ENCODE measurements at places on chromosomes 6 and 20. TPM values are rescaled to one million over a fixed set of nuclear protein-coding genes. Genes with fewer than 3 reads are reported as not detected.

Gene SLC35D3
- total RNA-seq: not detected

Gene MUC22
- not detected for total RNA-seq

Gene GRIK2
- total RNA-seq: 0.61 TPM

Gene GNMT
- total RNA-seq: 0.57 TPM

Gene MMP24
- total RNA-seq: 0.45 TPM

Gene GPLD1
- 1.7 TPM for total RNA-seq

- no peaks in the 10 kb centered on the region for H3K36me3 ChIP-seq
- no peaks in the 10 kb centered on the region for H3K4me1 ChIP-seq
- DNase-seq: no peak
- no peak overlapping the region for H3K27ac ChIP-seq
- H3K4me3 ChIP-seq: no peak overlapping the region
- peaks cover 85% of the 10 kb centered on the region for H3K27me3 ChIP-seq
These were observed 320.8 kb downstream of the TAF4 start for GRCh38 chr20:61744691-61745396.

DNA sequence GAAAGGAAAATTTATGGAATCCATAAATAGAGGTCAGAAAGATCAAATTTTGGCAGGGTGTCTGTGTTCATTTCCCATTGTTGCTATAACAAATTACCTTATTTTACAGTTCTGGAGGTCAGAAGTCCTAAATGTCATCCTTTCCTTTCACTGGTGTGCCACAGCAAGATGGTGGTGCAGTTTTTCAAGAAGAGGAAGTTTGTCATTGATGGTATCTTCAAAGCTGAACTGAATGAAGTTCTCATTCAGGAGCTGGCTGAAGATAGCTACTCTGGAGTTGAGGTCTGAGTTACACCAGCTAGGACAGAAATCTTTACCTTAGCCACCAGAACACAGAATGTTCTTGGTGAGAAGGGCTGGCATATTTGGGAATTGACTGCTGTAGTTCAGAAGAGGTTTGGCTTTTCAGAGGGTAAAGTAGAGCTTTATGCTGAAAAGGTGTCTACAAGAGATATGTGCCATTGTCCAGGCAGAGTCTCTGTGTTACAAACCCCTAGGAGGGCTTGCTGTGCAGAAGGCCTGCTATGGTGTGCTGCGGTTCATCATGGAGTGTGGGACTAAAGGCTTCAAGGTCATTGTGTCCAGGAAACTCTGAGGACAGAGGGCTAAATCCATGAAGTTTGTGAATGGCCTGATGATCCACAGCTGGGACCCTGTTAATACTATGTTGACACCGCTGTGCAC, 7.2 kb upstream of the CCNC start:
- H3K27me3 ChIP-seq: no peaks in the 10 kb centered on the region
- H3K4me1 ChIP-seq: no peaks in the 10 kb centered on the region
- no peak overlapping the region for H3K4me3 ChIP-seq
- DNase-seq: no peak

DNA sequence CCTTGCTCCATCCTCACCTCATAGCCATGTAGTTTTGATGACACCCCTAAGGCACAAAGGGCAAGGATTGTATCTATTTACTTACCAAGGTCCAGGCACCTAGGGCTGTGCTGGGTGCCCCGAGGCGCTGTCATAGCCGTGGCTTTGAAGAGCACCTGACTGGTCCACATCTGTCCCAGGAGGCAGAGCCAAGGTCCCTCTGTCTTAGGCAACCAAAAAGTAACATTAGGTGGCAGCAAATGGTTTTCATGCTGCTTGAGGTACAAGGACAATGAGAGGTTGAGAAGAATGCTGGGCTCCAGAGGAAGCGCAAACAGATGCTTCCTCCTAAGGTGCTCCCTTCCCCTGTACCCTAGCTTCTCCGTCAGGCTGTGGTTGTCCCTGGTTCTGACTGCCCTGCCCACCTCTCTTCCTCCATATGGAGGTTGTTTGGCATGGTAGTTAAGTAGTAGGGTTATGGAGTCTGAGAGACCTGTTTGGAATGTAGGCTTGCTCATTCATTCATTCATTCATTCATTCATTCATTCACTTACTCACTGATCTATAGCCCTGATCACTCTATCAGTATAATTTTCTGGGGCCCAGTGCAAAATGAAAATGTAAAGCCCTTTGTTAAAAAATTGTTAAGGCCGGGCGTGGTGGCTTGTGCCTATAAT, 3.0 kb upstream of the UQCC2 start:
- H3K27me3 ChIP-seq: no peaks in the 10 kb centered on the region
- H3K4me3 ChIP-seq: no peak overlapping the region
- H3K27ac ChIP-seq: no peak overlapping the region
- H3K36me3 ChIP-seq: 0 out of 2 replicates have a peak, but pooled peaks cover 6% of the 10 kb centered on the region
- DNase-seq: no peak

- H3K27ac ChIP-seq: no peak overlapping the region
- H3K4me3 ChIP-seq: no peak overlapping the region
- no peak for DNase-seq
- no peaks in the 10 kb centered on the region for H3K27me3 ChIP-seq
- no peaks in the 10 kb centered on the region for H3K36me3 ChIP-seq
- no peaks in the 10 kb centered on the region for H3K4me1 ChIP-seq
These were observed 352.1 kb downstream of the MMUT start for GRCh38 chr6:49110916-49111315.

DNA sequence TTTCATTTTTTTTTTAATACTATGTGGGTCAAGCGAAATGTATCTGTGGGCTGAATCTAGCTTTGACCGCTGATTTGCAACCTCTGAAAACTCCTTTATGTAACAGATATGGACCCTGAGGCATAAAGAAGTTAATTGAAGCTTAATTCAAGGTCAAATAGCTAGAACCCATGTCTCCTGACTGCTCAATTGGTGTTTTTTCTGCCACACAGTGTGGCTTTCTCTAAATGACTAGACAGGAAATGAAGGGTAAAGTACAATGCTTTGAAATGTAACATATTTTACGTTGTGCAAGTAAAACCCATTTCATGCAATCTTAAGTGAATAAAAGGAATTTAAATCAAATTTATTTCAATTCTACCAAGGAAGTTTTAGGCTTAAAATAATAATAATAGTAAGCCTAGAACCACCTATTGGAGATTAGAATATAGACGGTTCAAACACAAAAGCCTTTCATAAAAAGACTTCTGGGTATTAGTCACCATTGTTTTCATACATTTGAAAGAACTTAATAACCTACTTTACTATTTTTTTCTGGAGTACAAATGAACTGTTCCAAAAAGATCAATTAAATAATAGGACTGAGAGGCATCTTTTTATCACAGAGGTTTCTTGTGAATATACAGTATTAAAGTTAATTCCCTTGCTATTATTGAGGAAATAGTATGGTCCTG, 279.8 kb downstream of the EPHA7 start:
- DNase-seq: no peak
- no peaks in the 10 kb centered on the region for H3K4me1 ChIP-seq
- H3K27me3 ChIP-seq: no peaks in the 10 kb centered on the region
- no peaks in the 10 kb centered on the region for H3K36me3 ChIP-seq
- H3K4me3 ChIP-seq: no peak overlapping the region

DNA sequence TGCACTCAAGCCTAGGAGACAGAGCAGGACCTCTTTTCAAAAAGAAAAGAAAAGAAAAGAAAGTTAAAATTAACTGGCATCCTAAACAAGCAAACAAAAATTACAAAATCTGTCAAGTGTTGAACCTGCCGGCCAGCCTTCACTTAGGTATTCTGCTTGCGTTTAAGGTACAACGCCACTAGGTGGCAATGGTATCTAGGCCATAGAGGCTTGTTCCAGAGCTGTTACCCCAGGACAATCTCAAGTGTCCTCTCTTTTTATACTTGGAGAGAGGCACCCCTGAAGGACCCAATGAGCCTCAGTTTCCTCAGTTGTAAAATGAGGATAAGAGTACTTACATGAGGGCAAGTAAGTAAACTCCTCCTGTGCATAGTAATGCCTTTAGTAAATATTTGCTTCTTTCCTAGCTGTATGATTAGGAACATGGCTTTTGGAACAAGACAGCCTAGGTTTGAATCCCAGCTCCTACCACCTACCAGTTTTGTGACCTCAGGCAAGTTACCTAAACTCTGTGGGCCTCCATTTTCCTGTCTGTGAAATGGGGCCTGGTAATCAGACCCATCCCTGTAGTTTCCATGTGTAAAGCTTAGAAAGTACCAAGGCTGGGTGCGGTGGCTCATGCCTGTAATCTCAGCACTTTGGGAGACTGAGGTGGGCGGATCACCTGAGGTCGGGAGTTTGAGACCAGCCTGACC, 5.8 kb upstream of the PACSIN1 start:
- no peak overlapping the region for H3K4me3 ChIP-seq
- no peak overlapping the region for H3K27ac ChIP-seq
- no peaks in the 10 kb centered on the region for H3K27me3 ChIP-seq
- no peak for DNase-seq

DNA sequence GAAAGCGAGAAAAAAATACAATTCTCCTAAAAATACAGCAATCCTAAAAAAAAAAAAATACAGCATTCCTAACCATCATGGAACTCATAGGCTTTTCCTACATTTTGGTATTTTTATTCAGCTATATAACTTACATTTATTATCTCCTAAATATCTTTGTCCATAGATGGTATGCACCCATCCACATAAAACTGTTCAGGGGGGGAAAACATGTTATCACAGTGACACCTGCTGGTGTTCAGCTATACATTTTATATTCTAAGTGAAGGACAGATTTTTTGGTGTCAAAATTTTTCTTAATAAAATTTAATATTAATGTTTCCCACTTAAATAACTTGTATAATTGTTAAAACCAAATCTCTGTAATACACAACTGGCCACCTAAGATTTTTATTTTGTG, 58.0 kb downstream of the BLOC1S5 start:
- no peaks in the 10 kb centered on the region for H3K4me1 ChIP-seq
- no peaks in the 10 kb centered on the region for H3K36me3 ChIP-seq
- no peak overlapping the region for H3K27ac ChIP-seq

DNA sequence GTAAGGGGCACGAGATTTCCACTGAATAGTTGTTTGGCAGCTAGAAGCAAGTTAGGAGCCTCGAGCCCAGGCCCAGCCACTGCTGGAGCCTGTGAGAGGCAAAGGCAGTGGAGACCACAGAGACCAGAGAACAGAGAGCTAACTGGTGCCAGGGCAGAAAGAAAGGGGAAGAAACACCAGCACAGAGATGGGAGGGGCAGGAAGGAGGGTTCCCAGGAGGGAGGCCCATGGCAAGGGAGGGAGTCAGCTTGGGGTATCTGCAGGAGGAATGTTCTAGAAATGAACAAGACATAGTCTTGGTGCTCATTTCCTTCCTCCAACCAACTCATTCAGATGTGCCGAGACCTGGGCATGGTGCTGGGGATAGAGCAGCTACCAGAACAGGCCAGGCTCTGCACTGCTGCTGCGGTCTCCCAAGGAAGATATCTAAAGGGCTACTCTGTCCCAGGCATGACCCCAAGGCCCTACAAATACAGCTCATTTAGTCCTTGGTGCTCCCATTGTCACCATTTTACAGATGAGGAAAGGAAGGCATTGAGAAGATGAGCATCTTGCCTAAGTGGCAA, 10.7 kb downstream of the ANGPT4 start:
- no peak overlapping the region for H3K27ac ChIP-seq
- H3K4me1 ChIP-seq: no peaks in the 10 kb centered on the region
- no peak overlapping the region for H3K4me3 ChIP-seq
- DNase-seq: no peak
- H3K27me3 ChIP-seq: no peaks in the 10 kb centered on the region
- no peaks in the 10 kb centered on the region for H3K36me3 ChIP-seq

DNA sequence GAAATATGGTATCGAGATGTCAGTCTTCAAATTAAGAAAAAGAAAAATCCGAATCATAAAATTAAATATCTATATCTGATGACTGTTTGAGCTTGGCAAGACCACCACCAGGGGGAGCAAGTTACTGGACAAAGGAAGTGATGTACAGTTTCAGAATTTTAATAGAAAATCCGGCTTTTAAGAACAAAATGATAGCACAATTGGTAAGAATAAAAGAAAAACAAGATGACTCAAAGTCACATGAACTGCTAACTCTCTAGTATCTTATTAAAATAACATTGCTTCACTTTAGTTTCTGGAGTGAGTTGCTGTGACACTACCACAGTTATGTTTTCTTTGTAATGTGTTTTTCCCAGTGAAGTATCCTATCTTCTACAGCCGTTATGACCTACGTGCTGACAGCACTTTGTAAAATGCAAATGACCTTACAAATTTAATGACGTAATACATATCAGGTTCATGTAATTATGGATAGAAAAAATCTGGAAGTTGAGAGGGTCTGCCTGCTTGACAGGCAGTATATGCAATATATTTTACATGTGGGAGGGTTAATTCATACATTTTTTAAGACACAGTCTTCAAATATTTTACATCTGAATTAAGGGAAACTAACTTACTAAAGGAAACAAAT, 405.3 kb upstream of the HS3ST5 start:
- no peaks in the 10 kb centered on the region for H3K27me3 ChIP-seq
- H3K27ac ChIP-seq: no peak overlapping the region
- no peaks in the 10 kb centered on the region for H3K4me1 ChIP-seq
- peak; percentile 43 for DNase-seq
- no peaks in the 10 kb centered on the region for H3K36me3 ChIP-seq

DNA sequence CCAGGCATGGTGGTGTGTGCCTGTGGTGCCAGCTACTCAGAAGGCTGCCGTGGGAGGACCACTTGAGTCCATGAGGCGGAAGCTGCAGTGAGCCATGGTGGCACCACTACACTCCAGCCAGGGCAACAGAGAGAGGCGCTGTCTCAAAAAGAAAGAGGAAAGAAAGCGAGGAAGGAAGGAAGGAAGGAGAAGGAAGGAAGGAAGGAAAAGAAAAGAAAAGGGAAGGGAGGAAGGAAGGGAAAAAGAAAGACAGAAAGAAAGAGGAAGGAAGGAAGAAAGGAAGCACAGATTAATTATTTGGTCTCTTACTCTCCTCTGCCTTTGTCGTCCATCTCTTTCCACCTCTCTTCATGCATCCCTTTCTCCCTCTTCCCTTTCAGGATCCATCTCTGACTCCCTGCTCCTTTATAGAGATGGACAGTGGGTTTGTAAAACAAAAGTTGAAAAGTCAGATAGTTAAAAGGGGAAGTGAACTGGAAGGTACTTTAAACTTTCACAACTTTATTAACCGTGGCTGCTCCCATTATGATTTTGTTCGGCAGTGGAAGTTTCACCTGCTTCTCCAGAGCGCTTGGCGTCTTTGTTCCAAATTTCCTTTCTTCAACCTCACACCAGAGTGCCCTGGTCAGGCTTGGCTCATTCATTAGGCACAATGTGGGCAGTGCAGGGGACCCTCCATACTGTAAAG, 1.5 kb downstream of the HLA-DQA1 start:
- H3K4me1 ChIP-seq: no peaks in the 10 kb centered on the region
- H3K4me3 ChIP-seq: no peak overlapping the region
- no peak overlapping the region for H3K27ac ChIP-seq
- H3K36me3 ChIP-seq: no peaks in the 10 kb centered on the region
- DNase-seq: no peak
- H3K27me3 ChIP-seq: peaks cover 25% of the 10 kb centered on the region

DNA sequence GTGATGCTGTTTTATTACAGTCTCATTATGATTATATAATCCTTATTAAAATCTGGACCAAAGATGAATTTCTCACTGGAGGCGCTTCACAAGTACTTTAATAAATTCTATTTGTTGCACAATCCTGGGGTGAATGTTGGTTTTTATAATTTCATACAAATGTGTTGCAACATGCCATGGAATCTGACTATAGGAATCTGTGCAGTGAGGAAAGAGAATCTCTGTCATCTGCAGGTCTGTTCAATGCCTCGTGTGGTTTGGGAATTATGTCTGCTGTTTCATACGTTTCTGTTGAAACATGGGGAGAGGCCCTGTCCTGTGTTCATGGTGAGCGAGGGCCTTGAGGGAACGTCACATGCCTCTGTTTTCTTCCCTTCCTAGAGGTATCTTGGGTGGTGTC, 277.3 kb downstream of the CDH4 start:
- H3K27me3 ChIP-seq: peaks cover 97% of the 10 kb centered on the region
- no peak overlapping the region for H3K27ac ChIP-seq
